Activated naive CD4-positive, alpha-beta T cell treated with anti-CD3 and anti-CD28 coated beads, Interleukin-2, amount 50 U/mL, for 72 hours (primary cell): ENCODE measurements at places on chromosomes 3 and 15.

DNA sequence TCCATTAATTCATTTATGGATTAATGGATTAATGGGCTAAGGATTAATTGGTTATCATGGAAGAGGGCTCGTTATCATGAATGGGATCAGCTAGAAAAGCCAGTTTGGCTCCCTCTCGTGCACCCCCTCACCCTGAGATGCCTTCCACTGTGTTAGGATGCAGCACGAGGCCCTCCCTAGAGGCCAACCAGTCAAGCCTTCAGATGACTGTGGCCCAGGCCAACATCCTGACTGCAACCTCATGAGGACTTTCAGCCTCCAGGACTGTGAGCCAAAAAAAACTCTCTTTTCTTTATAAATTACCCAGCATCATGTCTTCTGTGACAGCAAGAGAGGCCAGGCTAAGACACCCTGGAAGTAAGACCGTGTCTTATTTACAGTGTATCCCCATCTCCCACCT is 9.0 kb downstream of the EFCAB12 start:
- no peak for DNase-seq

DNA sequence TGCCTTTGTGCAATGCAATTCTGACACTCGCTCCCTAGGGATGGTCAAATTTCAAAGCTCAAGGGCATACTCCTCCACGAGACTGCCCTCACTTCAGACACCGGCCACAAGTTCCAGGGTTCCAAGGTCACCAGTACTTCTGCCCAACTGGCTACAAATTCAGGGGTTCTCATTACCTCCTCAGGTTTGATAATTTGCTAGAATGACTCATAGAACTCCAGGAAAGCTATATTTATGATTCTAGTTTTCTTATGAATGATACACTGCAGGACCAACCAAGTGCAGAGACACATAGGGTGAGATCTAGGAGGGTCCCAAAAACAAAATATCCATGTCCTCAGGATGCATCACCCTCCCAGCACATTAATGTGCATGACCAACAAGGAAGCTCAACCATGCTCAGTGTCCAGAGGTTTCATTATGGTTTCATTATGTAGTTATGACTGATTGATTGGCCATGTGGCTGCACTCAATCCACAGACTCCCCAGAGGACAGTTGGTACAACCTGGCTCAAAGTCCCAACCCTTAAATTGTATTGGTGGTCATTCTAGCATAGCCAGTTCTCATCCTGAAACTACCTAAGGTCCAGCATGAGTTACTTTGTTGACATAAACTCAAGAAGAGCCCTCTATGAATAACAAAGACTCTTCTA is 170.4 kb upstream of the LRRN1 start:
- DNase-seq: no peak

DNA sequence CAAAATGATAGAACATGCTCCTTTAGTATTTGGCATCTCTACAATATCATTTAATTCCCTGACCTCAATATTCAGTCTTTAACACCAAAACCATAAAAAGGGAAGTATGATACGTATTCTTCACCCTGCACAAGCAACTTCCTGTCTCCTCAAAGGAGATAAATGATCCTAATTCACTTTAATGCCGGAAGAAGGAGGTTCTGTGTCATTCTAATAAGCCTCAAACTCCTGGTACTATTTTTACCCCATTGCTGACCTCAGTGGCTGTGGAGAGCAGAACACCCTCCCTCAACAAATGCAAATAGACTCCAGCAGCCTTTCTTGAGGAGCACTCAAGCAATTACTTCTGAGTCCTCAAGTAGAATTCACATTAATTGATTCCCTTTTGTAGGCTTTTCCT is 173.3 kb downstream of the TMEM108 start:
- DNase-seq: no peak

GRCh38 chr3:106263011-106263410 is 394.2 kb upstream of the CBLB start:
- no peak for DNase-seq

DNA sequence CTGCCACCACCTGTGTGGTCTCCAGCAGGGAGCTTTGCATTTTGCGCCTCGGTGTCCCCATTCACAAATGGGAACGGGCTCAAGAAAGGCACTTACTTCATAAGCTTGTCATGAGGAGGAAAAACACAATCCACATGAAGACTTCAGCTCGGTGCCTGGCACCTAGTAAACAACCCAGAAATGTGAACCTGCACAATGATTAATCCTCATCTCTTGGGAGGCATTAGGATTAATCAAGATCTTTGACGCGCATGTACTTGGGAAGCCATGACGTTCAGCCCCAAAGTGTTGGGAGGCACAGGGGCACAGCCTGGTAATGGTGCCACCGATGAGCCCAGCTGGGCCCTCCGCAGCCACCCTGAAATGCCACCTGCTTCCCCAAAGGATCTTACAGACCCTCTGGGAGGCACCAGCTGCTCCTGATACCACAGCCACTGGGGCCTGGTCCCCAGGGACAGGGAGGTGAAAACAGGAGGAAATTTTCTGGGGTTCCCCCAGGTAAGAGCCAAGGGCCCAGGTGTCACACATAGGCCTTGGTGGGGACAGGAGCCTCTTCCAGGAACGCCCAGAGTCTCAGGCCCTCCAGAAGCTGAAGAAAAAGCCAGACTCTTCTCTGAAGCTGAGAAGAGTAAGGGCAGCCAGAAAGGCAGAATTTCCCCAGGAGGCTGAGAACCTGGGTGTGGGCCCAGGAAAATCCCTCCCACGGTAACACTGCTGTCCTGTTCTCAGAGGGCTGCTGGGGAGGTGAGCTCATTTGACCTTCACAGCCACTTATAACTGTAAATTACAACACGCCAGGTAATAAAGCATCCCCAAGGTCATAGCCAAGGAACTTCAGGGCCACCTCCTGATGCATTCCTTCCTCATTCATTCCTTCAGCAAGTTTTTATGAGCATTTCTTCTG is 507.5 kb downstream of the SHQ1 start:
- peak; percentile 50 for DNase-seq

- DNase-seq: no peak
These were observed 120.9 kb downstream of the SAMMSON start for GRCh38 chr3:70120357-70120966.

- DNase-seq: no peak
These were observed 468.3 kb downstream of the EPHB1 start for GRCh38 chr3:135263331-135263730.

GRCh38 chr3:122974764-122975162 is 52.8 kb downstream of the SEMA5B start:
- DNase-seq: no peak

GRCh38 chr3:119403201-119403600 is 60.2 kb downstream of the TMEM39A start:
- no peak for DNase-seq

GRCh38 chr3:149703466-149703865 is 45.6 kb upstream of the WWTR1 start:
- no peak for DNase-seq

GRCh38 chr3:195201295-195201694 is 69.7 kb downstream of the XXYLT1 start:
- DNase-seq: no peak

DNA sequence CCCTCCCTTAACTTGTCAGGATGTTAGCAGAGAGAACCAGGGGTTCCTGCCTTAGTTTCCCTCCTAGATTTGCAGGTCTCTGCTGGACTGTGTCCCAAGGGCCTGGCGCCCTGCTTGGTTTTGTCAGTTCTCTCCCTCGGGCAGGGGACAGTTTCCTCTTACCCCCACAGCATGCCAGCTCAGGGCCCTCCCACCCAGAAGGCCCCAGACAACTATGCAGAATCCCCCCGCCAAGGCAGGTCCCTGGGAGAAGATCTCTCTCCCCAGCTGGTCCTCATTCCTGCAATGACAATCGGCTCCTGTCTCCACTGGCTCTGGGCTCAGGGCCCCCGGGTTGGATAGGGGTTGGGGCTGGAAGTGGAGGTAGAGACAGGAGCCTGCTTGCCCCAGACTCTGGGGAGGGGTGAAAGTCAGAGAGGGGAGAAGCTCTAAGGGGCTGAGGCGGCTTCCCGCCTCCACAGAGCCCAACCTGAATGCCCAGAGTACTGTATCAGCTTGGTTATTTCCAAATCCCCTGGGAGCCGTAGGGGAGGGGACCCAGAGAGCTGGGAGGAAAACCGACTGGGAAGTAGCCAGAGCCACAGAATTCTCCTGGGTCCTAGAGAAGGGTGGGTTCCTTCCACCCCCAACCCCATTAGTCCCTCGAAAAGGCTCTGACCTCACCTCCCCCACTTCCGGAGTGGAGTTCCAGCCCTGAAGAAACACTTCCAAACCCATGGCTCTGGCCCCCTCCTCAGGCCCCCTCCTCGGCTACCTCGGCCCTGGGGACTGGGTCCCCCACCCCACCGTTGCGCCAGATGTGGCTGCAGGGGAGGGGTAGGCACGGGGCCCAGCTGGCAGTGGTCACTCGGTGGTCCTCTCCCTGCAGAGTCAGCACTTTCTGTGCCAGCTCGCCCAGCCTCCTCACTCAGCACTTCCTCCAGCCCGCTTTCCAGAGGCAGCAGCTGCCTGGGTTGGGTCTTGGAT is 3.8 kb upstream of the LOXL1 start:
- no peak for DNase-seq

DNA sequence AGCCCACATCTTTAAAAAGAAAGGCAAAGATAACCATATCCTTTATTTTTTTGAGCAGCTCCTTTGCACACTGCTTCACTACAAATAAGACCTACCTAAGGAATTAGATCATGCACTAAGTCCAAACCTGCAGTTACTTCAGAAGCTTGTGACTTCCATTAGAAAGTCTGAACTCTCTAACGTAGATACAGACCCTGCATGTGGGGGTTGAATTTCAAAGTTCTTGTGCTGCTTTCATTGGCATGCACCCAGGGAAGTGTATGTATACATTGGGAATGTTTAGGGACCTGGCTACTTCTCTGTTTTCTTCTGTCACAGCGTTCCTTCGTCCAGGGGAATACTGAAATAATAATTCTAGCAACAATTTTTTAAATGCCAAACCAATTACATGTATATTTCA is 185.2 kb upstream of the IL12A start:
- DNase-seq: no peak

- no peak for DNase-seq
These were observed 53.3 kb upstream of the KCNMB2 start for GRCh38 chr3:178482981-178483380.

- DNase-seq: no peak
These were observed 5.0 kb upstream of the SKIC8 start for GRCh38 chr15:78304216-78305066.

DNA sequence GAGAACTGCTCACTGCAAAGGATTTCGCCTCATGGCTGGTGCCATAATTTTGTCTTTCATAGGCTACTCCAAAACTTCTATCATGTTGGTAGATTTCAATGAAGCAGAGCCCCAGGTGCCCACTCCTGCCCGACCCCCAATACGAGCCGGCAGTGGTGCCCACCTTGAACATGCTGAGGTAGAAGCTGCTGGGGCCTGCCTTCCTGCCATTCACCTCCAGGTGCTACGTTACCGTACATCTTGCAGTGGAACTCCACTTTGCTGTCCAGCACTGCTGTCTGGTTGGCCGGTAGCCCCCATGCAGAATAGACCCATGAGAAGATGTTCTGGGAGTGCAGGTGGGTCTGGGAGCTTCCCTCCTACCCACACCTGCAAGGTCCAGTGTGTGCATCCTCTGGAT is 502.8 kb upstream of the TBL1XR1 start:
- DNase-seq: no peak

- DNase-seq: no peak
These were observed 69.9 kb upstream of the NDUFB4 start for GRCh38 chr3:120526011-120526870.
